ENCODE measurements at places on chromosomes 5 and 9.

DNA sequence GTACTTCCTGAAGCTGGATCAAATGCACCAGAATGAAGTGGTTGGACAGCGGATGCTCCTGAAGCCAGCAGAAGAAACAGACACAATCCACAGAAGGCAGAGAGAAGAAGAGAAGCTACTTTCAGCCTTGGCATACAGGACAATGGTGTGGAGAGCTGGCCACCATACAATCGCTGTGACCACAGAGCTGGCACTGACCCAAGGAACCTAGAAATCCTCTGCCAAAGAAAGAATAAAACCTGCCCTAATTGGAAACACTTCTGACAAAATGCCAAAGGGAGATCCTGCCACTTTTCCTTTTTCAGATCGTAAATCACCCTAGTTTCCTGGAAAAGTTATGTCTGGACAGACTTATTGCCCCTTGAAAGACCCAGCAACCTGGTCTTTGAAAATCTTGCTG is 77.8 kb downstream of the BAAT start:
- DNase-seq: no peak

GRCh38 chr5:59474324-59474723 is 419.2 kb downstream of the PDE4D start:
- DNase-seq: no peak

- DNase-seq: no peak
Measured at GRCh38 chr5:117881426-117882230, 1106.7 kb downstream of the DTWD2 start.

GRCh38 chr5:180156141-180156540 is 52.9 kb downstream of the RASGEF1C start:
- DNase-seq: no peak

- DNase-seq: no peak
Measured at GRCh38 chr5:139745132-139745799, 50.3 kb upstream of the PSD2 start.

- DNase-seq: no peak
Measured at GRCh38 chr5:82859451-82860140, 217.6 kb downstream of the TMEM167A start.

- DNase-seq: no peak
Measured at GRCh38 chr5:102715082-102715807, 39.9 kb upstream of the PAM start.

GRCh38 chr5:40585537-40586267 is 94.0 kb upstream of the PTGER4 start:
- DNase-seq: no peak

DNA sequence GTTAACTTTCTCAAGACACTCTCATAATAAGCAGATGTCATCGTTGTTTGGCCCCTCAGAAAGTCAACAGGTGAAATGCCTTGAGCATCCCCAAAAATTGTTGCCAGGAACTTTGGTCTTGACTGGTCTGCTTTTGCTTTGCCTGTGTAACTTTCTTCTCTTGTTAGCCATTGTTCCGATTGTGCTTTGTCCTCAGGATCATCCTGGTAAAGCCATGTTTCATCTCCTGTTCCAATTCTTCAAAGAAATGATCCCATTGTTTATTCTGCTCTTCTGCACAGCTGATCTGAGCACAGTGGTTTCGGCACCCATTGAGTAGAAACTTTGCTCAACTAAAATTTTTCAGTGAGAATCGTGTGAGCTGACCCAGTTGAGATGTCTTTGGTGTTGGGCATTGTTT is 8.1 kb upstream of the ZBED3 start:
- no peak for DNase-seq

DNA sequence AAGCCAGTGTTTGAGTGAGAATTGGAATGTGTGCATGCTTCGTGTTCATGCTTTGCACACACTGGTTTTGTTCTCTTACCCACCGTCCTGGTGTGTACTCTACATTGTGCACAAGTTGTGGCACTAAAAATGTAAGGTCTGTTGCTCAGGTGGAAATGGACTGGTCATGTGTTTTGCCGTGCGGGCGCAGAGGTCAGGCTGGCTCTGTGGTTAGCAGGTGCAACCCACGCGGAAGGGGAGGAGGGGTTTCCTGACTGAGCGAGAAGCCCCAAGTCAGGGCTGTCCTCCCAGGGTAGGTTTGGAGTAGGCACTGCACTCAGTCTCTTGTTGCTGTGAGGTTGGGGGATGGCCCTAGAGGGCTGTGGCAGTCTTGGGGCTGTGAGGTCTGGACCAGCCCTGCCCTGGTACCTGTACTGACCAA is 86.6 kb downstream of the EHMT1 start:
- DNase-seq: no peak

DNA sequence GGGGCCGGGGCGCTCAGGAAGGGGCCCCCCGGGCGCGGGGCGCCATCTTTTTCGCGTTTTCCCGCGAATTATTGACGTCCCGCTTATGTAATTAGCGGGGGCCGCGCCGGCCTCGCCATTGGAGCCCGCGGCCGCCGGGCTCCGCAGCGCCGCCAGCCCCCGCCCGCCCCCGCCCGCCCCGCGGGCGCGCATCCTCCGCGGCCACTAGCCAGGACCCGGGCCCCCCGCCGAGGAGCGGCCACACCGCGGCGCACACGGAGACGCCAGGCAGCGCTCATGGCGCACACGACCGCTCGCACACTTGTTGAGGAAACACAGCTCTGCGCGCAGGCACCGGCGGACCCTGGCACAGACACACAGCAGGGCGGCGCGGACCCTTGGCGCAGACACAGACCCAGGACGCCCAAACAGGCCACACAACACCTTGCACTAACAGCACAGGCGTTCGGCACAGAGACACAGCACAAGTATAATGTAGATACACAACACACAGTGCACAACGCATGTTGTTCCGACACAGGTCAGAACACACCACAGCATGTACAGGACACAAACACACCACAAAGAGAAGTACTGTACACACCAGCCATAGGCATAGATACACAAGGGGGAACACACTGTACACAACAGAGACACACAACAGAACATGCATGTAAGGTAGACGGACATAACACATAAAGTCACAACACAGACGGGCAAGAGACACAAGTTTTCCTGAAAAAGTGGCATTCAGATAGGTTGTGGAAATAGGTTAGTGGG is 467 bp upstream of the PHF19 start:
- peak; percentile 45 for DNase-seq

- no peak for DNase-seq
Measured at GRCh38 chr5:150658699-150659265, 2.3 kb upstream of the MYOZ3 start.

GRCh38 chr9:38284039-38284575 is 108.4 kb upstream of the ALDH1B1 start:
- no peak for DNase-seq

DNA sequence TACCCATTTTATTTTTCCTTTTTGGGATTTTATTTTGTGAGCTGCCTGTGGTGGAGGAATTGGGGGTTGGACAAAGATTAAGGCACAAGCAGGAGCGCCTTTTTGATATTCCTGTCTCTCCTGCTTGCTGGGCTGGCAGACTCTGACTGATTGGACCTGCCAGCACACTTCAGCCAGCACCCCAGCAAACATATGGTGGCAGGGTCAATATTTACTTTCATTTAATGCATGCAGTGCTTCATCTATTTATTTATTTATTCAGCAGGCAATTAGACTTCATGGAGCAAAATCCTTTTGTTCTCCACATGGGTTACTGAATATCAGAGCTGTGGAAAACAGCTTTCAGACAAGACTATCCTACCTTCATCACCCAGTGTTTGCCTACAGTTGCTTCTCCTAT is 48.4 kb upstream of the EPB41L4A start:
- DNase-seq: no peak

DNA sequence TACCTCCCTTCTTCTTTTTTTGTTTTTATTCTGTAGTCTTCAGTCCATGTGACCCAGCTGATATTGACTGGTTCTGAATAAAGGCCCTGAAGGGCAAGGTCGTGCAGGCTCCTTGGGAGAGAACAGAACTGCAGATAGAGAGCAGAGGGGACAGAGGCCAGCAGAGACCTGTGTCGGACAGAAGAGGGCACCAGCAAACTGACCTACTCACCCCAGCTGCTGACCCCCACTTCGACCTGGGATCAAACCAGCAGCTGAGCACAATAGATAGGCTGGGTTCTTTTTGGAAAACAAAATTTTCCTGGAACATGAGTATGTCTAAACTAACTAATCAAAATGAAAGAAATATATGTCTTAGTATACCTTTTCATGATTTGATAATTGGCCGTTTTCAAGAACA is 695.1 kb downstream of the NR2F1-AS1 start:
- DNase-seq: no peak

DNA sequence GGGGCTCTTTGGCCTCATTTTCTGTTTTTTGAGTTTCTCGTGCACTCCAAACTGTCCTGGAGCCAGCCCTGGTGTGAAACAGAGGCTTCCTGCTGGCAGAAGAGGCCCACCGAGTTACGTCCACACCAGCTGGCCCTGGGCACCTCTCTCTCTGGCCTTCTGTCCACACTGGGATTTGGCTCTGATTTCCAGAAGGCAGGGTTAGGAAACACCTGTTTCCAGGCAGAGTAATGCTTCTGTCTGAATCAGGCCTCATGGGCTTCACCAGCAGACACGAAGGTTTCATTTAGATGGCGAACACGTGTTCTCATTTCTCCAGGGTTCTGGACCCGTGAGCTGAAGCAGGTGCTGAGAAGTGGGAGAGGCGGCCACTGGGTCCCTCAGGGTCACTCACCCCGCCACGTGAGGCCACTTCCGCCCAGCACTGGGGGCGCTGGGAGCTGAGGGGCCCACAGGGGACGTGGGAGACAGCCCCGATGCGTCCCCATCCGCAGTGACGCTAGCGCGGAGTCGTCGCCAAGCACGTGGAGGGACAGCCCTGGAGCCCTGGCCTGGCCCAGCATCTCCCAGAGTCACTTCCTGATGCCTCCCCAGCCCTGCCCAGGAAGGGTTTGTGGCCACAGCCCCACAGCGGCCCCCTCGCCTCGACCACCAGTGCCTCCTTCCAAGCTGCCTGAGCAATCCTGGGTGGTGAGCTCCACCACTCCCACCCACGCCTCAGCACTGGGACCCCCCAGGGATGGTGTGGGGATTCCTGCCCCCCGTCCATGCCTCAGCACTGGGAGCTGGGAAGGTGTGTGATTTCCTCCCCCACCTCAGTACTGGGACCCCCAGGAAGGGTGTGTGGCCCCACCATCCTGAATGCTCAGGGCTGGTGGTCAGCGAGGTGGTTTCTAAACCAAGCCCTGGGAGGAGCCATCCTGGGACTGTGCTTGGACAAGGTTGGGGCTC is 4.9 kb upstream of the LRRC14B start:
- no peak for DNase-seq

DNA sequence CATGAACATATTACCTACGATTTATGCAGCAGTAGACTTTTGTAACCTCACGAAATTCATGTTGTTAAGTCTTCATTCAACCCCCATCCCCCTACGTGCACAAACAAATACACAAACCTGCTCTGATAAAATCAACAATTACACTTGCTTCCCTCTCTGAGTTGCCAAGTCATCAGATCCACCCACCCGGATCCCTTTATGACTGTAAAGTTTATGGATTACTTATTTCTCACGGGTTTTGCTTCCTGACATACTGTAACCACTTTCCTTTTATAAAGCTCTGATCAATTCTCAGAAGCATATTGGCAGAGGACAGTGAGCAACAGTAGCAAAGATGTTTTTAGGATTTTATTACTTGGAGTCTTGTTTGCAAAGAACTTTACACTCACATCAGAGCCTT is 70.5 kb downstream of the MLLT3 start:
- no peak for DNase-seq

DNA sequence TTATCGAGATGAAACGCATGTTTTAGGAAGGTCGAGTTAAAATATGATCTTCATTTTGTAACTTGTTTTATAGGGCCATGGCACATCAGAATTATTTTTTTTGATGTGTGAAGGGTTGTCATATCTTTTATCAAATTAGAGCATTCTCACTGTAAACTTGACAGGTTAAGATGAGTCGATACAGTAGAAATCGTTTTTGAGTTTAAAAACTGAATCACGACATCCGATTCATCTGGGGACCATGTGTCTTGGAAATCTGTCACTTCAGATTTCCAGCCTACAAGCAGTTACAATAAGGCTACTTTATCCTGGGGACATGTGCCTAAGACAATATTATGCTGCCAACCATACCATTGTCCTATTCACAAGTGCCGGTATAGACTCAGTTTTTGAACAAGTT is 136.2 kb downstream of the ALDH1A1 start:
- no peak for DNase-seq

GRCh38 chr5:154276261-154276972 is 85.9 kb downstream of the GALNT10 start:
- no peak for DNase-seq

DNA sequence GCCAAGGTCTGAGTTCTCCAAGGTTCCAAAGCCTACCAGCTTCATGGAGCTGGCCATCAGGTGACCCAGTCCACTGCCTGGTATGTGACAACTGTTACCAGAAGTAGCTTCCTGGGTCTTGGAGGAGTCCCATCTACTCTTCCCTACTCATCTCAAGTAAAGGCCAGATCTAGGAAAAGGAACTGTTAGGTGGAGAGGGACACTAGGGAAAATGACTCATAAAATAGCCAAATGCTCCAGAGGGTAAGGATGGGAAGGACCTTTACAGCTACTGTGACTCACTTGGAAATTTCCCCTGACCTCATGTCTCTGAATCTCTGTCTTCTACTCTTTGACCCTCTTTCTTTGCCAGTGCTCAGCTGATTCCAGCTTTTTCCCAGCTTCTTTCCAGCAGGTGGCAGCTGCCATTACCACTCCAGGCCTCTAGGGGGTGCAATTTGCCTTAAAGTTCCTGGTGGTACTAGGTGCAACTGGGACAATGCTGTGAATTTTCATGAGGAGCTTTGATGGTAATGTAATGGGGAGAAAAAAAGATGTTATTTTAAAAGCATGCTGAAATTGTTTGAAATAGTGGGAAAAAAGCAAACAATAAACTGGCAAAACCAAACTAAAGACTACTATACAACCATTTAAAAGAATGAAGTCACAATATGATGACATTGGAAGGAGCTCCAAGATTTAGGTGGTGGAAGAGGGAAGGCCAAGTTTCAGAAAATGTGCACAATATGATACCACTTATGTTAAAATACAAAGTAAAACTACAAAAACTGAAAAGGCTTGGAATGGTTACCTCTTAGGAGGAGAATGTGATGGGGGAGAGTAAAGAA is 27.1 kb upstream of the MYORG start:
- DNase-seq: peak; percentile 42

- DNase-seq: no peak
Measured at GRCh38 chr9:86676396-86676795, 270.9 kb downstream of the GAS1 start.

DNA sequence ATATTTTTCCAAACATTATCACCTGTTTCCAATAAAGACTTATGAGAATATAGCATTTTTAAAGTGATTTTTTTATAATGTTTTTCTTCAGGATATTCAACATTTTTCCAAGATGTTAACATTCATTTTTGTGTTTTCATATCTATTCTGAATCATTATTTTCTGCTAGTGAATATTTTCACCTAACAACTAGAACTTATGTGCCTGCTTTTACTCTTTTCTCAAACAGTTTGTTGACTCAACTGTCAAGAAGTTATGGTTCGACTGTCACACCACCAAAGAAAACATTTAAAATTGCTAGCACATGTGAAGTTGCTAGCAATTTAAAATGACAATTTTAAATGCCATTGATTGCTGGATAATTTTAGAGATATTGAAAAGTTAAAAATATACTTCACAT is 343.3 kb upstream of the CDH9 start:
- no peak for DNase-seq

All from activated T-cell treated with anti-CD3 and anti-CD28 coated beads for 1 hour (primary cell).